Mesothelial cell of epicardium (in vitro differentiated cells): ENCODE measurements at places on chromosomes 11 and 22.
A peak's percentile ranks its signal among the peaks of the same experiment; 100 is the strongest.

- no peak for DNase-seq
Measured at GRCh38 chr11:4546878-4547277, 1.9 kb downstream of the OR52M1 start.

GRCh38 chr22:19734163-19734562 lies 10.8 kb downstream of the GP1BB start:
- DNase-seq = no peak

GRCh38 chr11:77090046-77090372 lies 12.6 kb upstream of the OMP start:
- DNase-seq = no peak

- no peak for DNase-seq
Measured at GRCh38 chr11:115903179-115903578, 399.0 kb upstream of the CADM1 start.

GRCh38 chr11:31802609-31802989 lies 8.5 kb downstream of the PAX6 start:
- DNase-seq = no peak

GRCh38 chr11:11567936-11568650 lies 53.7 kb downstream of the GALNT18 start:
- DNase-seq = no peak

DNA sequence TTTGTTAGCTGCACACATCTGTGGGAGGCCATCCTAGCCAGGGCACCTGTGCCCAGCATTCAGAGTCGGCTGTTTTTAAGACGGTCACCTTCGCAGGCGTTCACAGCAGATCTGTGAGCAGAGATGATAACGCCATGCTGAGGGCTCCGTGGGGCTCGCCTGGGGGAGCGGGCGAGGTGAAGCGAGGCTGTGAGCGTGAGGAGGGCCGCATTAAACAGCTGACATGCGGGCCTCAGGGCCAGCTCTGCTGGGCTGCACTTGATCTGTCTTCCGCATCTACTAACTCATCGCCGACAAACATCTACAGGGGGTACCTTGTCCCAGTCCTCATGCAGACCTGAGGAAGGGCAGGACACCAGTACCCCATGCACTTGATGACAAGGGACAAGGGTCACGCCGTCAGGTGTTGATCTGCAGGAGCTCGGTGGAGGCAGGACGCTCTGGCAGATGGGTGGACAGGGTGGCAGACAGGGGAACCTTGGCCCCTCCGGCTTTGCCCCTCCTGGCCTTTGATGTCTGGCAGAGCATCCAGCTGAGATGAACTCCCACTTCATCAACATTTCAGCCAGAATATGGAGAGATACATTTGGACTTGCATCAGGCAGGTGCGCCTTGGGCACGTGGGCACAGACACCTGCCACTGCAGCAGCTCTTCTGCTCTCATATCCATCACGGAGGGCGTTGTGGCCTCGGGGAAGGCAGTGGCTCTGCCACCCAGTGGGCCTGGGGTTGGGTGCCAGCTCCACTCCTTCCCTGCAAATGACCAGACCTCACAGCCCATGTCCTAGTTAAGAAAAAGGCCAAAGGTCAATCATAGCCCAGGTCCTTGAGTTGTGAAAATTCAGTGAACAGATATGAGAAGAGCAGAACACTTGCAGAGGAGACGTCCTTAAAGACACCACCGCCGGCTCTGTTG lies 822.9 kb downstream of the BRD1 start:
- peak; percentile 31 for DNase-seq

GRCh38 chr11:70353900-70354568 lies 44.3 kb upstream of the CTTN start:
- no peak for DNase-seq

- peak; percentile 44 for DNase-seq
Measured at GRCh38 chr11:65918211-65919140, at the start of gene C11orf68. Gene C11orf68, minus strand, starts transcription at chr11:65919062. Its CDS starts 31 bp downstream, at chr11:65919031.

DNA sequence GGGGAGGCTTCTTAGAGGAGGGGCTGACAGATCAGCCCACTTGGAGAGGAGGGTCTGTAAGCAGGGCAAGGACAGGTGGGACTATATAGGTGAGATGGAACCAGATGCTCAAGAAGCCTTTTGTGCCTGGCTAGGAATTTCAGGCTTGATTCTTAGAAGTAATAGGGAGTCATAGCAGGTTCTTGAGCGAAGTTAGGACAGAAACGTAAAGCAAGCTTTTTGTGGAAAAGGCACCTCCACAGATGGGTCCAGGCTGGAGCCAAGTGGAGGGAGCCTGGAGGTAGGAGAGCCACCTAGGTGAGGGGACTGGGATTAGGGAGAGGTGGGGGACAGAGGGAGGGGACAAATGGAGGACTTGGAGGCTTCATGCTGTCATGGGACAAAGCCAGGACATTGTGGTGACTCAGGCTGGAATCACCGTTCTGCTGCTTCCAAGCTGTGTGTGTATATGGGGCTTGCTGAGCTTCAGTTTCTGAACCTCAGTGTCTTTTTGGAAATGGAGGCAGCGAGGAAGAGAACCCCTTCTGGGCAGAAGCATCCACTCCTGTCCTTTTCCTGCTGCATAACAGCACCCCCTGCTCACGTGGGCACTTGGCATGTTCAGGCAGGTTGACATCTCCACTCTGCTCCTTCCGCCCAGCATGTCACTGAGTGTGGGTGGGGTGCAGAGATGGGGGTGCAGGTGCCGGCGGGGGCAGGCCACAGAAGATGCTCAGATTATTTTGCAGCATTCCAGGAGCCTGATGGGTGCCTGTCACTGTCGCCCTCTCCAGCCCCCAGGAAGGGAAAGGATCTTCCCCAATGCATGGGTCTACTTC lies 58.0 kb downstream of the MCM5 start:
- DNase-seq = no peak

DNA sequence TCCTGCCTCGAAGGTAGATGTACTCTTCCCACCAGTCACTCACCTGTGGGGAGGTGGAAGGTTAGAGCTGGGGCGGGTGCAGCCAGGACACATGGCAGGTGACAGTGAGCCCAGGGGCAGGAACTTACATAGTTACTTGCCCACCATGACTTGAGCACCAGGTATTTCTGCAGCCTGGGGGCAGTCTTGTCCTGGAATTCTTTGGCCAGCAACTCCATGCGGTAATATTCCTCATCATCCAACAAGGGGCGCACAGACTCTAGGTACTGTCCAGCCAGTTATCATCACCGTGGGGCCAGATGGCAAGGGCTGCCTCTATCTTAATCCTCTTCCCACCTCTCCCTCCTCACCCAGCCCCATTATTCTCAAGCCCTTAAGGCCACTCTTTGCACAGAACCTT lies 2.2 kb downstream of the CPT1B start:
- no peak for DNase-seq

DNA sequence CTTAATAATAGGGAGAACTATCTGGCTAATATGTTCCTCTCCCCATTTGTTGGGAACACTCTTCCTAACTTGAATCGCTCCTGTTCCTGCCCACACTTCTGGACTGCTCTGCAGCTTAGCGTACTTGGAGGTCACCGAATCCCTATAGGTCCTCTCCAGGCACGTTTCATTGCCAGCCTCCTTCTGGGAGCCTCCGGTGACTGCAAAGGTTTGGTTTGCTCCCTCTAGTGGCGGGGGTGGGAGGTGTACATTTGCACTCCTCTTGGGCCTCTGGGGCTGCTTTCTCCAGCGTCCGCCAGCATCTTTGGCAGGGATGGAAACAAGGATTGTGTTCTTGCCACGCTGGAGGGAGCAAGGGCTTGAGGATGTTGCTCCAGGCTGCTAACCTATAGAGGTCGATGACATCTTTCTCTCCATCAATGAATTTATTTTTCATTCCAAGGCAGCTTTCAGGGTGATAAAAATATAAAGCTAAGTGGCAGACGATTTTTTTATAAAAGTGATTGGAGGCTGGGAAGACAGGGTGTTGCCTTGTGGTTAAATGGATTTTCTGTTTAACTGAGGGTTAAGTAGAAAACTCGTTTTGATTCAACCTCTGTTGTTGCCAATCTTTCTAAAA lies 48.7 kb downstream of the TSPAN18 start:
- no peak for DNase-seq

GRCh38 chr11:40185793-40186192 lies 1273.7 kb downstream of the LRRC4C start:
- DNase-seq = no peak

GRCh38 chr11:116932181-116932580 lies 94.8 kb upstream of the APOA1 start:
- DNase-seq = no peak

GRCh38 chr22:31080164-31080847 lies 812 bp upstream of the SMTN start:
- no peak for DNase-seq

- DNase-seq = no peak
Measured at GRCh38 chr11:6297831-6298230, 22.5 kb downstream of the CAVIN3 start.

DNA sequence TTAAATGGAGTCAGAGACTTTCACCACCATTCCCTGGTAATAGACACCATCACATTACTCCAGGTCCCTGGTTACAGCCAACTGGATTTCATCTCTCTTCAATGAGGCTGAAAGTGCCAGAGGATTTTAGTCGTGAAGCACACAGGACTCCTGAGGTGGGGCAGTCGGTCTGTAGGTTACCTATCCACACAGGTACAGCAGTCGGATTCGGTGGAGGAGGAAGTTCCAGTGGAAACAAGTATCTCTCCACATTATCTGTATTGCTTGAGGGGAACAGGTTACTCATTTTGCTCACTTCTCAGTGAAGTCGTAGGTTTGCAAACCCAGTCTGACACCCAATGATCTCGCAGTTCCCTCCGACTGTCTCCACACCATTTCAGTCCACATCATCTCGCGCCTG lies 82.3 kb upstream of the TMEM45B start:
- no peak for DNase-seq

DNA sequence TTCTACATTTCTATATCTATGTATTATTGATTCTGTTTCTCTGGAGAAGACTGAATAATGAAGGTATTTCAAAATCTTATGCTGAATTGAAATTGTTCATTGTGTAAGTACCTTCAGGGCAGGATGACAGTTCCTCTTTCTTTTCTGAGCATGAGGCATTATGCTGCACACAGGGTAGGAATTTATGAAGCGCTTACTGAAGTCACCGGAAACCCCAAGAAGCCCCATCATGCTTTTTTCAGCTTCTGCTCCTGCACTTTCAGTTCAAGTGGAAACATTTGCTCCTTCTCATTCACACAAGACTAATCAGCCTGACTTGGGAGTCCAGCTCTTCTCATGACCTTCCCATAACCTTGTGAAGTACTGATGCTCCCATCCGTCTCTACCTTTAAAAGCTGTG lies 314.7 kb upstream of the SORL1-AS1 start:
- no peak for DNase-seq

- no peak for DNase-seq
Measured at GRCh38 chr22:28366856-28367255, 312.8 kb downstream of the TTC28 start.

DNA sequence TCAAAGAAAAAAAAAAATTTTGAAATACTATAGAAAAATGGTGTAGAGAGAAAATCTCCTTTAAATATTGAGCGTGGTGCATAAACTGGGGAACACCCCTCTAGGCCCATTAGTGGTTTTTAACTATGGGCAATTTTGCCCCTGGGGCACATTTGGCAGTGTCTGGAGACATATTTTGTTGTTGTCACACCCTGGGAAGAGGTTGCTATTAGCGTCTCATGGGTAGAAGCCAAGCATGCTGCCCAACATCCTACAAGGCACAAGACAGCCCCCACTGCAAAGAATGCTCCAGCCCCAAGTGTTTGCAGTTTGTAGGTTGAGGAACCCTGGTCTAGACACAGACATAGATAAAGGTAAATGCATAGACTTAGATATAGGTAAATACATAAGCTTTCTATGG lies 92.6 kb downstream of the KIAA1671 start:
- DNase-seq = no peak

GRCh38 chr11:33687733-33688479 lies 12.7 kb downstream of the C11orf91 start:
- no peak for DNase-seq

DNA sequence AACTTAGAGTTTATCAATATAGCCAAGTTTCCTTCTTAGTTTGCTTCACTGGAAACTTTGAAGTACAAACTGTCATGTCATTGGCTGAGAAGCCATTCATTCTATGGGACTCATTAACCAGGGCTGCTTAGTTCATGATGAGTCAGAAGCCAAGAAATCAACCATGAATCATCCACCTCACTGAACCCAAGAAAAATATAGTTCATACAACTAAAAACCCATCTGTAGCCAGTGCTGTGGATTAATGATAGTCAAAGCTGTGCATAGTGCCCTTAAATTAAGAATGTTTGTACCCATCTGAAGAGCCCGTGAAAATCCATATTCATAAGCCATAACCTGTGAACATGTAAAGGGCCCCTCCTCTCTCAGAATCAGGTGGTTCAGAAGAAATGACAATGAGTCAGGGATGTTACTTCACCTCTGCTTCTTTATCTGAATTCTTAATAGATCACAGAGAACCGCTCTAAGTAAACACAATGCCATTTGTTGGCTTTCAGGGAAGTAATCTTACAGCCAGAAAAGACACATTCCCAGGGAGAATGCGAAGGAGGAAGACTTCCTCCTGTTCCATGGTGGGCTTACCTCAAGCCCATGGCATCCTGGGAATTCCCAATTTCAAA lies 25.4 kb downstream of the MMP20 start:
- no peak for DNase-seq

GRCh38 chr11:35267504-35267903 lies 128.5 kb downstream of the CD44 start:
- no peak for DNase-seq

DNA sequence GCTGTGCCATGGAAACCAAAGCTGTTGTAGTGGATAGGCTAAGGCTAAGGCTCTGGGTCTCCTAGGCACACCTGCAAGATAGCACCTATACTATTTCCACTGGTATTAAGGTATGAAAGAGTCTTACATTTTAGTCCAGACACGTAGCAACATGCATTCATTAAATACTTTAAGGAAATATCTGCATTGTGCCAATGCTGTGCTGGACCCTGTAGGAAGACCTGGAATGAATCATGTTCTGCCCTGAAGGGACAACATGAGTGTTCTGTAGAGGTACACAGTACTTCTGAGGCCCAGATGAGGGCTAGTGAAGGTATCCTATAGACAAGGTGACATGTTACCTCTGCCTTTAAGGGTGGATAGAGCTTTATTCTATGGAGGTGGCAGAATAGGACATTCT lies 35.2 kb upstream of the RRM1 start:
- DNase-seq = no peak

DNA sequence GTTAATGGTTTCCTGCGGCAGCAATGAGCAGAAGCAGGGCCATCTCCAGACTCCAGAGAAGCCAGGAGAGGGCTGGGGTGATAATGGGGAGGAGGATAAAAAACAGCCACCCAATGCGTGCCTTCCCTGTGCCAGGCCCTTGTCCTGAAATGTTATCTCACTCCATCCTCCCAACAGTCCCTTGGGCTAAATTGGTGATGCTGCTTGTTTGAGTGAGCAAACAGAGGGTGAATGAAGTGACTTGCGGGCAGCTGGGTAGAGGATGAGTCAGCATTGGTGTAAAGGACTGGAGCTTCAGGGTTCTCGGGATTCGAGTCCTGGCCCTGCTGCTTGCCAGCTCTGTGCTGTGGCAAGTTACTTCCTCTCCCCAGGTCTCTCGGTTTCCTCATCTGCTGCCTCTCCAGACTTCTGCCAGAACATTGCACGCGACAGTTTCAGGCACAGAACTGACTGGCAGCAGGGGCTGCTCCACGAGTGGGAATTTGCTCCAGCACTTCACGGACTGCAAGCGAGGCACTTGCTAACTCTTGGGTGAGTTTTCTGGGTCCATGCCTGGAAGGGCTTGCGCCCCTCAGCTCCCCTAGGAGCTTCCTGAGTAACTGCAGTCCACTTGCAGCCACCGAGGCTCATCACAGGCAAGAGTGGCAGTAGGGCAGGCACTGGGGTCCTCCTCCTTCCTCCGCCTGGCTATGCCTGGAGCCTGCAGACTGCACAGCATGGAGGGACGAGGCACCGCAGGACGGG lies at the start of gene P2RY6:
TSS of gene P2RY6 (plus strand) at position 403 of the 744 bp plus-strand sequence. CDS start 24,181 bp downstream, outside the sequence.
- no peak for DNase-seq
